ENCODE measurements at places on chromosomes 7 and 10.
A peak's percentile ranks its signal among the peaks of the same experiment; 100 is the strongest.

- no peak for DNase-seq
These were observed 151.5 kb upstream of the COL1A2 start for GRCh38 chr7:94243066-94243711.

DNA sequence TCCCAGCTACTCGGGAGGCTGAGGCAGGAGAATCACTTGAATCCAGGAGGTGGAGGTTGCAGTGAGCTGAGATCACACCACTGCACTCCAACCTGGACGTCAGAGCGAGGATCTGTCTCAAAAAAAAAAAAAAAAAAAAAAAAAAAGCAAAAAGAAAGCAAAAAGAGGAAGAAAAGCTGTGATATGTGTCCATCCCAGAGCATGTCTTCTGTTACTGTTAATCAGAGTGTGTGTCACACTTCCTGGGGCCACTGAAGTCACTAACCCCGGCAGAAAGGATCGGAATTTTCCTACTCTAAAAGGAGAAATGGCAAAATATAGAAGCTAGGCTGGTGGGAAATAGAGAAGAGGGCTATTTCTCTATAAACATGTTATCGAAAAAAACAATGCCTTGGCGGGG is 11.9 kb downstream of the PIK3AP1 start:
- no peak for DNase-seq

DNA sequence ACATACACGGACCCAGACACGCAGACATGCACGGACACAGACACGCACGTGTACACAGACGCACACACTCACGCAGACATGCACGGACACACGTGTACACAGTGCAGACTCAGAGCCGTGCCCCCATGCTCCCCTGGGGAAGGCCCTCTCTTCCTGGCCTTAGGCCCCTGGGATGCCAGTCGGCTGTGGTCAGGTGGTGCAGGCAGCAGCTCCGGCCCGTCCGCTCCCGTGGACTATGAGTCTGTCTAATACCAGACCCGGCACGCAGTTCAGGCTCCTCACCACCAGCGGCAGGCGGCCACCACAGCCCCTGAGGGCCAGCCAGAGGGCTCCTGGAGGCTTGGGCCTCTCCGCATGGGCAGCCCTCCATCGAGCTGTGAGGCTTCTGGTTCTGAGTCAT is 52.0 kb upstream of the NKX6-2 start:
- DNase-seq, result no peak

GRCh38 chr7:36928718-36929117 is 204.4 kb upstream of the AOAH start:
- no peak for DNase-seq

GRCh38 chr7:134527979-134528371 is 608 bp downstream of the AKR1B10 start:
- DNase-seq, result peak; percentile 83

- DNase-seq, result no peak
These were observed 633.2 kb upstream of the NRP1 start for GRCh38 chr10:33967606-33968120.

GRCh38 chr10:12348294-12348869 is 965 bp upstream of the CAMK1D start:
- DNase-seq, result no peak
